HEK293T (cell line): ENCODE measurements at places on chromosomes 13 and 19.
A peak's percentile ranks its signal among the peaks of the same experiment; 100 is the strongest.

DNA sequence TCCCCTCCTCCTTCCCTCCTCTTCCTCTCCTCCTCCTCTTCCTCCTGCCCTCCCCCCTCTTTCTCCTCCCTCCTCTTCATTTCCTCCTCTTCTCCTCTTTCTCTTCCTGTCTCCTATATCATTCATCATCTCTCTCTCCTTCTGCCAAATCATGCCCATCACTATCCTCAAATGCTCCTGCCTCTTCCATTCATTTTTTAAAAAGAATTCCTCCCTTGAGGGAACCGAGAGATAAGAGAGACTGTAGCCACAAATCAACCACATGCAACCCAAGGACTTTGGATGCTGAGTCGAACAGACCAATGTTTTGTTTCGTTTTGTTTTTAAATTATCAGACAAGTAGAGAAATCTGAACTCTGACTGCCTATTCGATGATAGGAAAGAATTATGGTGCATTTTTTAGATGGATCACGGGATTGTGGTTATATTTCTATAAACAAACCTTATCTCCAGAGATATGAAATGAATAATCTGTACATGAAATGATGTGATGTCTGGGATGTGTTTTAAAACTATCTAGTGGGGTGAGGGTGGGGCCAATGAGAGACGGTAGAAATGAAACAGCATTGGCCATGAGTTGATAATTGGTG, 9.5 kb upstream of the ZNF541 start:
- DNase-seq, result no peak

GRCh38 chr19:33830264-33830663, 33.6 kb downstream of the KCTD15 start:
- no peak for DNase-seq

GRCh38 chr19:28977826-28978225, 235.1 kb downstream of the UQCRFS1 start:
- no peak for DNase-seq

GRCh38 chr19:29629836-29630534, 23.9 kb downstream of the POP4 start:
- no peak for DNase-seq

GRCh38 chr19:29587059-29587458, 19.0 kb upstream of the POP4 start:
- DNase-seq, result no peak

DNA sequence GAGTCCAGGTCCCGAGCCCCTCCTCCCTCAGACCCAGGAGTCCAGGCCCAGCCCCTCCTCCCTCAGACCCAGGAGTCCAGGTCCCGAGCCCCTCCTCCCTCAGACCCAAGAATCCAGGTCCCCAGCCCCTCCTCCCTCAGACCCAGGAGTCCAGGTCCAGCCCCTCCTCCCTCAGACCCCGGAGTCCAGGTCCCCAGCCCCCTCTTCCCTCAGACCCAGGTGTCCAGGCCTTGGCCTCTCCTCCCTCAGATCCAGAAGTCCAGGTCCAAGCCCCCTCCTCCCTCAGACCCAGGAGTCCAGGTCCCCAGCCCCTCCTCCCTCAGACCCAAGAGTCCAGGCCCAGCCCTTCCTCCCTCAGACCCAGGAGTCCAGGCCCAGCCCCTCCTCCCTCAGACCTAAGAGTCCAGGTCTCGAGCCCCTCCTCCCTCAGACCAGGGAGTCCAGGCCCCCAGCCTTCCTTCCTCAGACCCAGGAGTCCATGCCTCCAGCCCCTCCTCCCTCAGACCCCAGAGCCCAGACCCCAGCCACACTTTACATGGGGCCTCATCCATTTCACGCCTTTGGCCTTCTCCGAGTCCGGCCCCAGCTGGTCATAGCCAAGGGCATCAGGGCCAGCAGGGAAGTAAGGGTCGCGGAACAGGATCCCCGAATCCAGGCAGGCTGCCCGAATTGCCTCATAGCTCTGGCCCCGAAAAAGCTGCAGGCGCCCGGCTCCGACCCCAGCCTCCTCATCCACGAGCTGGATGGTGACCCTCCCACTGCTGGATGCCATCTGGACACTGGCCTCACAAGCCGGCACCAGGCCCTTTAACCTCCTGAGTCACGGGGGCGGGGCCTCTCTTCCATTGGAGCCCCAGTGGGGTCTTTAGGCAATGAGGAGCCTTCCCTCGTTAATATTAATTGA, 628 bp downstream of the CAPN12 start:
- DNase-seq, result no peak

DNA sequence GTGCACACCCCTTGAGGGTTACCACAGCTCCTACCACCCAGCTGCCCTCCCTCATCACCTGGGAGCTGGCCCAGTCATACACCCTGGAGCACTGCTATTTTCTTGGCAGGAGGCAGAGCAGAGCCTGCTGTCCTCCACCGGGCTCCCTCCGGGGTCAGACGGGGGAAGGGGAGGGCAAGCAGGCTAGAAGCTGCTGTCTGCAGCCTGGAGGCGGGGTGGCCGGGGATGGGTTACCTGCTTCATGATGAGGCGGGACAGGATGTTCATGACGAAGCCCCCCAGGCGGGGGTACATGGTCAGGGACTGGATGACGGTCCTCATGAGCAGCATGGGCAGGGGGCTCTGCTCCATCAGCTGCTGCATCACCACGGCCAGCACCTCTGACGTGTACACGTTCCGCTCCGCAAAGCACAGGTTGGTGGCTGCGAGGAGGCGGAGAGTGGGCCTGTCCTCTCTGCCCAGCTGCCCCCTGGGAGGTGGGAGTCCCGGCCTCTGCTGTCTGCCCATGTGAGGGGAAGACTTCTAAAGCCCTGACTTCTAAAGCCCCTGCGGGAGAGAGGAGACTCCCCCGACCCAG, 2.7 kb upstream of the RSPH6A start:
- DNase-seq, result no peak

- no peak for DNase-seq
These were observed 23.5 kb downstream of the NKPD1 start for GRCh38 chr19:45137179-45137761.

GRCh38 chr19:2805261-2805900, 14.3 kb upstream of the ZNF554 start:
- DNase-seq, result no peak

GRCh38 chr19:49422407-49423070, 702 bp downstream of the PTH2 start:
- DNase-seq, result peak; percentile 73

GRCh38 chr13:80070024-80070703, 270.8 kb downstream of the SPRY2 start:
- DNase-seq, result no peak

DNA sequence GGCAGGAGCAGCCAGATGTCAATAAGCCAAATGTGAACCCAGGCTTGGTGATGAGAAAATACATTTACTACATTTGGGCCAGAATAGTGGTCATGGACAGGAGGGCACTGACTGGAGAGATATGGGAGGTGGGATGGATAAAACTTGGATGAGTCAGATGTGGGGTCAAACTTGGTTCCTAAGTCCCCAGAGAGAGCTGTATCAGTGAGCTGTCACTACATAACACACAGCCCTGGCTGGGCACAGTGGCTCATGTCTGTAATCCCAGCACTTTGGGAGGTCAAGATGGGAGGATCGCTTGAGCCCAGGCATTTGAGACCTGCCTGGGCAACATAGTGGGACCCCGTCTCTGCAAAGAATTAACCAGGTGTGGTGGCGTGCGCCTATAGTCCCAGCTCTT, 51.6 kb upstream of the EHD2 start:
- no peak for DNase-seq

- DNase-seq, result no peak
These were observed 99.6 kb downstream of the SUCLA2 start for GRCh38 chr13:47901441-47901840.

- DNase-seq, result no peak
These were observed 3.3 kb downstream of the BAX start for GRCh38 chr19:48958006-48958405.

- no peak for DNase-seq
These were observed 57.4 kb downstream of the ZNF44 start for GRCh38 chr19:12237143-12237839.

- peak; percentile 46 for DNase-seq
These were observed 753.9 kb downstream of the OLFM4 start for GRCh38 chr13:53782488-53782961.

DNA sequence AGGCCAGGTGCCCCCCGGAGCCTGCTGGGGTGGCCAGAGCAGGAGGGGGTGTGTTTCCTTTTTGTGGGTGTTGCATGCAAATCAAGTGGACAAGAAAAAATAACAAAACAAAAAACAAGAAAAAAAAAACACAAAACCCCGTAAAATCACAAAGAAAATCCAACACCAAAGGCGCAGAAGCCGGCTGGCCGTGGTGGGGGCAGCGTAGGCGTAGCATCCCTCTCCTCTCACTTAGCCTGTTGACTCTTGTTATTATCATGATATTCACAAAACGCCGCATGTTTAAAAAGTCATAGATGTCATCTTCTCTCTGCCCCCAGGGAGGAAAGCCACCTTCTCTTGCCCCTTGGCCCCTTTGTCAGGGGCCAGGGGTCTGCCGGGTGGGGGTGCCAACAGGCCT, 978 bp upstream of the TGFBR3L start:
- no peak for DNase-seq

DNA sequence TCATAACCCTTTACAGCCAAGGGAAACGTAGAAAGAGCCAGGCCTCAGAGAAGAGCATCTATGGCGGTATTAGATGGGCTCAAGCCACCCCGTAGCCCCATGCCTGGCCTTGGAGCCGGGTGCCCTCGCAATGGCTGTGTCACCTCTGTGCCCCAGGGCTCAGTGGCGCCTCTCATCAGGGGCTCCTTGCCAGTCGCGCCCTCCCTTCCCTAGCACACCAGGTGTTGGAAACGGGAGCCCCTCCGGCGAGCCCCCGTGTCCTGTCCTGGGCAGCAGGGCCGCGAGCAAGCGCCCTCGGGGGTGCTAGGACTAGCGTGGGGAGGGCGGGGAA, 453 bp downstream of the ZNF256 start:
- no peak for DNase-seq

GRCh38 chr19:6216996-6217751, 62.6 kb downstream of the MLLT1 start:
- DNase-seq, result peak; percentile 58

- no peak for DNase-seq
These were observed 3.0 kb downstream of the POU4F1 start for GRCh38 chr13:78600280-78600883.

GRCh38 chr19:14061751-14062557, at the start of gene PALM3:
PALM3 (minus strand) TSS chr19:14062076; CDS start chr19:14061980, 96 bp downstream.
- no peak for DNase-seq
